ENCODE measurements at places on chromosomes 2 and 18. TPM values are rescaled to one million over a fixed set of nuclear protein-coding genes. Genes with fewer than 3 reads are reported as not detected.

DNA sequence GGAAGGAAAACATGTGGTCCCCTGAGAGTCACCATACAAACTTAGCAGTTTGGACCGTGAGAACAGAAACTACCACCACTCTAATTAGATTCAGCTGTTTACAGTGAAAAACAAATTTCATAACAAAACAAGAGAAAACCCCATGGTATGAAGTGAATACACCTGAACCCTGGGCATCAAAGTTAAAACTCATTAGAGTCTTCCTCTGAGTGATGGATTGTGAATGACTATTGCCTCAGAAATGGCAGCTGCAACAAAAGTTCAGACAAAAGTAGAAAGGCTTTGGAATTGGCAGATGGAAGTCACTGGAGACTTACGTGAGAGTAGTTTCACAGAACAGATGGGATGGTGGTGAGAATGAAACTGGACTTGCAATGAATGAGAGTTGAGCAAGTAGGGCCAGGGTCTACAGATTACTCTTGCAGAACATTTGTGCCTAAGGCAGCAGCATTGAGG, 98.0 kb downstream of the AAK1 start:
- H3K27me3 ChIP-seq, result no peaks in the 10 kb centered on the region
- H3K4me1 ChIP-seq, result peaks cover 19% of the 10 kb centered on the region
- no peak for DNase-seq
- no peak overlapping the region for H3K4me3 ChIP-seq

- H3K36me3 ChIP-seq, result no peaks in the 10 kb centered on the region
- H3K27ac ChIP-seq, result no peak within 1 kb of the TSS
- no peak for DNase-seq
- H3K4me3 ChIP-seq, result peak within 1 kb of the TSS; percentile 44
- H3K27me3 ChIP-seq, result peaks cover 46% of the 10 kb centered on the region
Observed at GRCh38 chr2:10911291-10912075, at the start of gene KCNF1. TSS of gene KCNF1 (plus strand) at chr2:10911934. CDS start at chr2:10912427, 493 bp downstream.

DNA sequence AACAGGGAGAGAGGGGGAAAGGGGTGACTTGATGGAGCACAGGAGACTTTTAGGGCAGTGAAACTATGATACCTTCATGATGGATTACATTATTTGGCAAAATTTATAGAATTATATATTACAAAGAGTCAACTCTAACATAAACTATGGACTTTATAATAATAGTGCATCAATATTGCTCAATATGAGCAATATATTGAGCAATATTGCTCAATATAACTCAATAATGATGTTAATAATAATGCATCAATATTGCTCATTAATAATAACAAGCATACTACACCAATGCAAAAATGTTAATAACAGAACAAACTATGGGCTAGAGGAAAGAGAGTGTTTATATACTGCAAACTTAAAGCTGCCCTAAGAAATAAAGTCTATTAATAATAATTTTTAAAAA, 3.1 kb upstream of the UNC80 start:
- H3K4me1 ChIP-seq, result peaks cover 14% of the 10 kb centered on the region
- H3K27ac ChIP-seq, result no peak overlapping the region
- H3K4me3 ChIP-seq, result no peak overlapping the region
- no peak for DNase-seq
- peaks cover 6% of the 10 kb centered on the region for H3K27me3 ChIP-seq

DNA sequence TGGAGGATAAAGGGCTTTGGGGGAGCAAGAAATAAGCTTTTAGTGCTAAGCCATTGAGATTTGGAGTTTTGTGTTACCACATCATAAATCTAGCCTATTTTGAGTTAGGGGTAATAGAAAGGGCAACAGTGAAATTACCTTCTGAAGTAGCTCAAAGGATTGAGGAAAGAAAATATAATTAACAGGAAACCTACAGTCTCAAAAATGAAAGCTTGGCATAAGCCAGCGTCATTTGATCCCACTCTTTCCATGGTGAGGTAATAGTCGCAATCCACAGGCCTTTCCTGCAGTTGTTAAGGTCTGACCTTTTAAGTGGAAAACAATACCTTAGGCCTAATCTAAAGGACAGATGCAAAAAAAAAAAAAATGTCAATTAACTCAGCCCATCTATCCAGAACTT, 182.7 kb downstream of the UXS1 start:
- no peak for DNase-seq
- no peaks in the 10 kb centered on the region for H3K27me3 ChIP-seq
- no peak overlapping the region for H3K4me3 ChIP-seq
- H3K4me1 ChIP-seq, result no peaks in the 10 kb centered on the region

DNA sequence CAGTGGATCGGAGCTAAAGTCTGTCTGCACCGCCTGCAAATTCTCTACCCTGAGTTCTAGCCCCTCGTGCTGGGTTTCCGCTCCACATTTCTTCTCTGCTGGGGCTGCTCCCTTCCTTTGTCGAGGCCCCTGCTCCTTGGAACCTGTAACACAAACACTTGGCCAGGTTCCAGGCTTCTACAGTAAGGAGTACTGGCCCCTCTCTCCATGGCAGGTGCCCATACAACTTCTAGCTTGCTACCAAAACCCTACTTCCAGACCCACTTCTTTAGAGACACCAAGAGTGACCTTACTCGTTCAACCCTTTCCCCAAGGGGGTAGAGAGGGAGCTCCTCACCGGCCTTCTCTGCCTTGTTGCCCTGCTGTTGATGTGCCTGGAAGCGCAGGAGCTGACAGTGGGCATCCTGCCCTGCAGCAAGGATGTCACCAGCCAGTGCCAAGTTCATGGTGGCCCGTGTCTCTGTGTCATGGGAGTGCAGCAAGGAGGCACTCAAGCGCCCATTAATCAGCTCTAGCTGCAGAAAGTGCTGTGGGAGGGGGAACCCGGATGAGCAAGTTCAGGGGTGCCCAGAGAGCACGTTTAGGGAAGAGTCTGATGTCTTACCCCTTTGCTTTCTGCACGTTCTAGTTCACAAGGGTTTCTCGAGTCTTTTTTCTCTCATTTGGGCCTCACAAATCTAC, 1.1 kb downstream of the PREB start:
- peaks cover 9% of the 10 kb centered on the region for H3K4me1 ChIP-seq
- DNase-seq, result no peak
- H3K36me3 ChIP-seq, result no peaks in the 10 kb centered on the region
- H3K4me3 ChIP-seq, result peak overlapping the region; percentile 70
- H3K27me3 ChIP-seq, result no peaks in the 10 kb centered on the region

- no peak overlapping the region for H3K4me3 ChIP-seq
- no peaks in the 10 kb centered on the region for H3K4me1 ChIP-seq
- no peak overlapping the region for H3K27ac ChIP-seq
- H3K27me3 ChIP-seq, result no peaks in the 10 kb centered on the region
- no peak for DNase-seq
- H3K36me3 ChIP-seq, result no peaks in the 10 kb centered on the region
Observed at GRCh38 chr2:99609851-99610381, 120.1 kb upstream of the REV1 start.

DNA sequence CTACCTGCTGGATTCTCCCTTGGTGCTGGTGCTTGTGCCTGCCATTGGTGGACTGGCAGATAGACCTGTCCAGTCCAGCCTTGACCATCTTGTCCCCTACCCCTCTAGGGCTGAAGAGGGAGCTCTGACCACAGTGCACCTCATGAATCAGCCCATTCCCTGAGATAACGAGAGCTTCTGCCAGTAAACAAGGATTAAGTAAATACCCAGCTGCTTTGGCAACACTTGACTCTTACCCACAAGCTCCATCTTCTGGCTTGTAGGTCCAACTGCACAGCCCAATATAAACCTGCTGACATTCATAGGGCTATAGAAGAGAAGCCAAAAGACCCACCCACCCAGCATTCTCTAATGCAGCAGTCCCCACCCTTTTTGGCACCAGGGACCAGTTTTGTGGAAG, 186.4 kb downstream of the PIK3C3 start:
- no peak for DNase-seq
- no peaks in the 10 kb centered on the region for H3K27me3 ChIP-seq
- no peaks in the 10 kb centered on the region for H3K4me1 ChIP-seq
- H3K27ac ChIP-seq, result no peak overlapping the region
- no peak overlapping the region for H3K4me3 ChIP-seq

DNA sequence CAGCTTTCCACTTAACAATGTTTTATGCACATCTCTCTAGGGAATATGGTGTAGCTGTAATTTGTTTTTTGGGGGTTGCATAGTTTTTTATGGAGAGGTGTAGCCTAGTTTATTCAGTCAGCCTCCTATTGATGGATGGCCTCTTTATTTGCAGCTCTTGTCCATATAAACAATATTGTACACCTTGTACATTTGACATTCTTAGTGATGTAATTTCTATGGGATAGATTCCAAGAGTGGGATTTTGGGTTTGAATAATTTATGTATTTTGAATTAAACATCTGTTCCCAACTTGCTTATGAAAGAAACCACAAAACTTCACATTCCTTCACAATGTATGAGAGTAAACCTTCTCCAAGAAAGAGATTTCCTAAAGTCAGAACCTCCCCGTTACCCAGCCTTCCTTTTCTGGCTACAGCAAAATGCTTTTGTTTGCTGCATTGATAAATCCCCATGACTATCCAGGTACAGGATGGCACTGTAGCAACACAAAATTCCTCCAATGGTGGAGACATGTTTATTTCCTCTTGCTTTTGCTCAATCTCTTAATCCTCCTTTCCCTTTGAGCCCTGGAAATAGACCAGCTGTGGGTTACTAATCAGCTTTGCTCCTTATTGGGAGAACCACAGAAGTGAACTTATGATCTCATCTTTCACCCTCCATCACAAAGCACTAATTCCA, 58.4 kb upstream of the GALR1 start:
- no peak overlapping the region for H3K4me3 ChIP-seq
- no peaks in the 10 kb centered on the region for H3K4me1 ChIP-seq
- no peak overlapping the region for H3K27ac ChIP-seq
- no peaks in the 10 kb centered on the region for H3K27me3 ChIP-seq
- no peak for DNase-seq
- H3K36me3 ChIP-seq, result no peaks in the 10 kb centered on the region

DNA sequence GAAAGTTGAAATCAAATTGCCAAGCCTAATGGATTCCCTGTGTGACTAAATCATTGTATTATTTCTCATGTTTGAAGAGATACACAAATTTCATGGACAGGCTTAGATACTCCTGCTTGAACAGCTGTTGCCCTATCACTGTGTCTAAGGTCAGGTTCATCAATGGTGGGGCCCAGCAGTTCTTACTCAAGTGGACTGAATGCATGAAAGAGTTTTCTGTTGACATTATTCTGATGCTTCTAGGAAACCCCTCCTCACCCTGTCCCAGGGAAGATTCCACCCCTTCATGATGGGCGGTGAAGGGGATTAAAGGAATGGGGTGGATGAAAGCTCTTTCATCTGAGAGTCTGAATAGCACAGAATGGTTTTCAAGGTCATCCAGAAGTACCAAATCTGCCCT, 148.8 kb downstream of the INO80D start:
- no peaks in the 10 kb centered on the region for H3K4me1 ChIP-seq
- no peak for DNase-seq
- no peak overlapping the region for H3K27ac ChIP-seq
- H3K27me3 ChIP-seq, result no peaks in the 10 kb centered on the region
- no peak overlapping the region for H3K4me3 ChIP-seq

- no peak for DNase-seq
- no peak overlapping the region for H3K4me3 ChIP-seq
- no peaks in the 10 kb centered on the region for H3K36me3 ChIP-seq
- no peaks in the 10 kb centered on the region for H3K27me3 ChIP-seq
- no peaks in the 10 kb centered on the region for H3K4me1 ChIP-seq
- H3K27ac ChIP-seq, result no peak overlapping the region
Observed at GRCh38 chr2:149221898-149222297, 108.5 kb upstream of the LYPD6 start.

- no peak for DNase-seq
- no peaks in the 10 kb centered on the region for H3K4me1 ChIP-seq
- no peak overlapping the region for H3K4me3 ChIP-seq
- H3K27me3 ChIP-seq, result no peaks in the 10 kb centered on the region
- no peaks in the 10 kb centered on the region for H3K36me3 ChIP-seq
Observed at GRCh38 chr2:133794114-133794513, 225.9 kb upstream of the NCKAP5 start.

GRCh38 chr2:32960647-32961403, 14.1 kb downstream of the LTBP1 start:
- no peaks in the 10 kb centered on the region for H3K36me3 ChIP-seq
- H3K4me1 ChIP-seq, result no peaks in the 10 kb centered on the region
- H3K4me3 ChIP-seq, result no peak overlapping the region
- DNase-seq, result no peak

- H3K27me3 ChIP-seq, result no peaks in the 10 kb centered on the region
- DNase-seq, result no peak
- H3K36me3 ChIP-seq, result no peaks in the 10 kb centered on the region
Observed at GRCh38 chr2:27855476-27855875, 34.7 kb downstream of the RBKS start.

DNA sequence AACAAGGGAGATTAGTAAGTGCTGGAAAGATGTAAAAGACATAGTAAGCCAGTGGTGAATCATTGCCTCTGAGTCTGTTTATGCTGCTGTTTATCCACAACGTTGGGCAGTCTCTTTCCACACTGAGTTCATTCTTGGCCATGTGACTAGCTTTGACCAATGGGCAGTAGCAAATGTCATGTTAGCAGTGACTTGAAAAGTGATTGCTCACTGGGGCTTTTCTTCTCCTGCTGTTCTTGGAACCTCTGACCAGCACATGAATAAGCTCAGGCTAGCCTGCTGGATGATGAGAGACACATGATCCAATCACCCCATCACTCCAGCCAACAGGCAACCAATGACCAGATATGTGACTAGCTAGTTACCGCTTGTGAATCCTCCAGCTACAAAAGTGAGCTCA, 360.4 kb downstream of the SLC4A3 start:
- no peak overlapping the region for H3K4me3 ChIP-seq
- no peaks in the 10 kb centered on the region for H3K27me3 ChIP-seq
- H3K36me3 ChIP-seq, result no peaks in the 10 kb centered on the region
- DNase-seq, result no peak
- no peak overlapping the region for H3K27ac ChIP-seq
- H3K4me1 ChIP-seq, result no peaks in the 10 kb centered on the region

GRCh38 chr18:64714086-64714485, 565.2 kb upstream of the LINC00305 start:
- H3K4me1 ChIP-seq, result no peaks in the 10 kb centered on the region
- no peak for DNase-seq
- H3K27me3 ChIP-seq, result no peaks in the 10 kb centered on the region
- no peak overlapping the region for H3K27ac ChIP-seq
- H3K4me3 ChIP-seq, result no peak overlapping the region
- no peaks in the 10 kb centered on the region for H3K36me3 ChIP-seq

- no peaks in the 10 kb centered on the region for H3K27me3 ChIP-seq
- no peak overlapping the region for H3K27ac ChIP-seq
- H3K36me3 ChIP-seq, result no peaks in the 10 kb centered on the region
- peaks cover 19% of the 10 kb centered on the region for H3K4me1 ChIP-seq
- H3K4me3 ChIP-seq, result no peak overlapping the region
Observed at GRCh38 chr2:233076749-233077148, 16.6 kb downstream of the INPP5D start.

The BMPR2 gene
- total RNA-seq, result 50.0 TPM

The NPPC gene
- not detected for total RNA-seq

The KCNG2 gene
- not detected for total RNA-seq

The BMP10 gene
- total RNA-seq, result not detected

The GPR35 gene
- 1.5 TPM for total RNA-seq

The ABCA12 gene
- not detected for total RNA-seq

The ZC3H6 gene
- 15.5 TPM for total RNA-seq

The RIOK3 gene
- total RNA-seq, result 57.9 TPM

The VWA3B gene
- total RNA-seq, result 6.1 TPM

The ABCG5 gene
- not detected for total RNA-seq

Data from tibial nerve (tissue), 4 donors.